ENCODE measurements at places on chromosomes 3 and 15. TPM values are rescaled to one million over a fixed set of nuclear protein-coding genes. Genes with fewer than 3 reads are reported as not detected.

ITIH1 gene
- total RNA-seq: not detected

CCK gene
- total RNA-seq: not detected

CMTM6 gene
- total RNA-seq: 69.5 TPM

TMEM108 gene
- total RNA-seq: 18.5 TPM

HGD gene
- total RNA-seq: 1.7 TPM

IL1RAP gene
- 26.8 TPM for total RNA-seq

P2RY12 gene
- total RNA-seq: 6.2 TPM

HHATL gene
- 1.0 TPM for total RNA-seq

ZKSCAN7 gene
- 3.9 TPM for total RNA-seq

SLC22A13 gene
- 0.32 TPM for total RNA-seq

SPSB4 gene
- 0.80 TPM for total RNA-seq

DNA sequence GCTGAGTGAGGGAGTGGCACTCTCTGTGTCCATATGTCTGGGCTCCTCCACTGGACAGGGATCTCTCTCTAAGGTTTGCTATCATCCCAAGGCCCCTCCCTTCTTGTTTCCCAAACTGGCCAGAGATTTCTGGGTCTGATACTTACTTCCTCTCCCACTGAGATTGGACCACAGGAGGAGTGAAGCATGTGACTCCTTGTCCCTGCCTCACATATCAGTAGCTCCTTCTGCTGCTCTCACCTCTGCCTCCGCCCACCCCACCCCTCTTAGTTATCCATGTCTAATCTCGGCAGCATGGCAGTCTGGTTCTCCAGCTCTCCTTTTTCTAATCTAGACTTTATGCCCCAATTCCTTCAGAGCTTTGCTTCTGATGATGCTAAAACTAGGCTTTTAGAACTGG lies 223.1 kb downstream of the RPLP1 start:
- DNase-seq: no peak

DNA sequence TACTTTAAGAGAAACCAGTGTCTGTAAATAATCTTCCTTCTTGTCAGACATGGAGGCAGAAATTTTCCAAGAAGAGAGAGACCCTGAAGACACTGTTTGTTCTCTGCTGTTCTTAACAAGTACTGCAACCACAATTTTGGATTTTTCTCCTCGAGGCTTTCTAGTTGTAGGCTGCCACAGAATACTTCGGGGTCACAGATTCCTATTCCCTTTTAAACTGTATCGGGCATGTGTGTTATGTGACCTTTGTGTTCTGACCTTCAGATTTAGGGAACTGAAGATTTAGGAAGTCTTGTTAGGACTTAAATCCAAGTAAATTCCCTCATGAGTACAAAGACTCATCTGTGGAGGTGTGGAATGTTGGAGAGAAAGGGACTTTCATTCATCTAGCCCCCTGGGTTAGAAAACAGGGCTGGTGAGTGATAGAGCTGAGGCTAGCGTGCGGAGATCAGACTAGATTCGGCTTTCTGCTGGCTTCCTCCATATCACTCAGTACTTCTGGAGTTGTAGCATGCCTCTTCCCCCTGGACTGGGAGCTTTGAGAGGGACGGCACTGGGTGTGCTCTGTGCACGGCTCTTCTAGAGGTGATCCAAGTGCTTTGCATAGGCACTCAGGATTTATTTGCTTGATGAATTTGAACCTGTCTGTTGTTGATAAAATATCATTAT lies 237.0 kb downstream of the LPP start:
- no peak for DNase-seq

- no peak for DNase-seq
Measured at GRCh38 chr3:39531066-39531465, 63.6 kb downstream of the MOBP start.

DNA sequence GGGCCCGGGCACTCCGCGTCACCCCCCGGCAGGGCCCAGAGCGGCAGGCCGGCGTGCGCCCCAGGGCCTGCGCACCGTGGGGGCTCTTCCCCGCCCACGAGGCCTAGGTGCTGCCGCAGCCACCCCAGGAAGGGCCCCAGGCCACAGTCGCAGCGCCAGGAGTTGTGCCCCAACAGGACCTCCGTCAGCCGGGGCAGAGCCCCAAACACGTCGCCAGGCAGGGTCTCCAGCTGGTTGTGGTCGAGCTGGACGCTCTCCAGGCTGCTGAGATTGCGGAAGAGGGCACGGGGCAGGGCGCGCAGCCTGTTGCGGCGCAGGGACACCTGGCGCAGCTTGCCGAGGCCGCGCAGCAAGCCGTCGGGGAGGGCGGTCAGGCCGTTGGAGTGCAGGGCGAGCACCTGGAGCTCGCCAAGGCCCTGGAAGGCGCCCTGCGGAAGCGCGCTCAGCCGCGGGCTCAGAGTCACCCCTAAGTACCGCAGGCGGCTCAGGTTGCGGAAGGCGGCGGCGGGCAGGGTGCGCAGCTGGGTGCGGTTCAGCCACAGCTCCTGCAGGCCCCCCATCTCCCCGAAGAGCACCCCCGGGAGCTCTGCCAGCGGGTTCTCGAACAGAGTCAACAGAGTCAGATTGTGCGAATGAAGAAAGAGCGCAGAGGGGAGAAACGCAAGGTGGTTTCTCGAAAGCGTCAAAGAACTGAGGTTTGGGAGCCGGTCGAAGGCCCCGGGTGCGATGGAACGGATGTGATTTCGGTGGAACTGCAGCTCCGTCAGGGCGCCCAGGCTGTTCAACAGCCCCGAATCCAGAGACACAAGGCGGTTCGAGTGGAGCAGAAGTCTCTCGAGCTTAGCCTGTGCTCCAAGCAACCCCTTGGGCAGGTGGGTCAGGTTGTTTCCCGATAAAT lies 2.0 kb downstream of the GP5 start:
- no peak for DNase-seq

- DNase-seq: no peak
Measured at GRCh38 chr3:161310649-161311423, 60.5 kb downstream of the SPTSSB start.

- DNase-seq: no peak
Measured at GRCh38 chr3:185328324-185329004, 34.5 kb upstream of the MAP3K13 start.

- DNase-seq: no peak
Measured at GRCh38 chr3:133792171-133792763, 13.3 kb upstream of the SRPRB start.

GRCh38 chr3:53845881-53846133 lies 412 bp downstream of the CHDH start:
- no peak for DNase-seq

- DNase-seq: no peak
Measured at GRCh38 chr3:63807961-63808565, 11.0 kb upstream of the C3orf49 start.

DNA sequence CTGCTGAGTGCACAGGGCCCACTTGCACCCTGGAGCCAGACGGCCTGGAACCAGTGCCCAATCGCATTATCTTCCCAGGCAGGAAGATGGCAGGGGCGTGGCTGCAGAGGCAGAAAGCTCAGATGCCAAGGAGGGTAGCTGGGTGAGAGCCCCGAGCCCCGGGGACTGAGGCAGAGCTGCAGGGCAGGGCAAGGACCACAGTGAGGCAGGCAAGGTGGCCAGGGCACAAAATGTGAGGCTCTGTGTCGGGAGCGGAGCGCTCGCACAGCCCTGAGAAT lies 1.6 kb upstream of the CCDC33 start:
- DNase-seq: no peak

DNA sequence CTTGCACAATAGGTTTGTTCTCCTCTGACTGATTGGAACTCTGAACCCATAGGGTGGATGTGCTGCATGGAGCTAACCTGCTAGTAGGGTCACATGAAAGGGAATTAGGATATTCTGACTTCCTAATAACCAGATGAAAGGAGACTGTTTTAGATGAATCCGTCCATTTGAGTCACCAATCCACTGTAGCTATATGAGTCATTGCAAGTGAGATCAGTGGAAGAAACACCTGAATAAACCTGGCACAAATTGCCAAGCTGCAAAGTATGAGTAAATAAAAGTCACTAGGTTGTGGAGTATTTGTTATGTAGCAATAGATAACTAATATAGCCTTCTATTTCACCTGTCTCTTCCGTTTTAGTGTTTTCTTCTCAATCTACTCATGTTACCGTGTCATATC lies 584.4 kb downstream of the PDCD6IP start:
- no peak for DNase-seq

- no peak for DNase-seq
Measured at GRCh38 chr3:108453565-108453964, 56.8 kb downstream of the MYH15 start.

DNA sequence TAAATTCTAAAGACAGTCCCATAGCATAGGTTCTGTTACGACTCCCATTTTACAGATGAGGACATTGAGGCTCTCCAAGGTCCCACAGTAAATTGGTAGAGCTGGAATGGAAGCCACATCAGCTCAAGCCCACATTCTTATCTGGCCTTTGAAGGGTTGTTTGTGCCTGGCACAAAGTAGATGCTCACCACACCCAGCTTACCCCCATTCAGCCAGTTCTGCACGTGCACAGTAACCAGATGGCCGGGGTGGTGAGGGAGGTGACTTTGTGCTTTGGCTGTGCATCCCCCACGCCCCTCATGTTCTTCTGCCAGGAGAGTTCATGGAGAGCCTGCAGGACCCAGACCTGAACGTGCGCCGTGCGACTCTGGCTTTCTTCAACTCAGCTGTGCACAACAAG lies 16.2 kb downstream of the RPL32 start:
- no peak for DNase-seq

GRCh38 chr3:48402907-48403306 lies 27.0 kb downstream of the PLXNB1 start:
- DNase-seq: no peak

GRCh38 chr15:39180483-39180933 lies 400.4 kb upstream of the THBS1 start:
- DNase-seq: no peak

DNA sequence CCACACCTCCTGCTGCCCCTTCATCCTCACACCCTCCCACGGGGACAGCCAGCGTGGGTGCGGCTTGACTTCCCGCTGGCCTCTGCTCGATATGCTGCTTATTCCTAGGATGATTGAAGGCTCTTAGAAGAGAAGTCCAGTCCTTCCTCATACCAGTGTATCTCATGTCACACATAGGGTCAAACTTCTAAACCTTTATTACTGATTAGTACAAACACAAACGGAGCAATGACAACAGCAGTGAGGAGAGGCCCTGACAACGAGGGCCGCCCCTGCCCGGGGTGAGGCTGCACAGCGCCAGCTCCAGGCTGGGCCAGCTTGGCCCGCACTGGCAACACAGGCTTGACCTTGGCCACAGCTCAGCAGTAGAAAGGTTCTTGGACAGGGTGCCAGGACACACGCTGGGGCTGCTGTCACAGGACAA lies 3.7 kb downstream of the CIB1 start:
- DNase-seq: no peak

DNA sequence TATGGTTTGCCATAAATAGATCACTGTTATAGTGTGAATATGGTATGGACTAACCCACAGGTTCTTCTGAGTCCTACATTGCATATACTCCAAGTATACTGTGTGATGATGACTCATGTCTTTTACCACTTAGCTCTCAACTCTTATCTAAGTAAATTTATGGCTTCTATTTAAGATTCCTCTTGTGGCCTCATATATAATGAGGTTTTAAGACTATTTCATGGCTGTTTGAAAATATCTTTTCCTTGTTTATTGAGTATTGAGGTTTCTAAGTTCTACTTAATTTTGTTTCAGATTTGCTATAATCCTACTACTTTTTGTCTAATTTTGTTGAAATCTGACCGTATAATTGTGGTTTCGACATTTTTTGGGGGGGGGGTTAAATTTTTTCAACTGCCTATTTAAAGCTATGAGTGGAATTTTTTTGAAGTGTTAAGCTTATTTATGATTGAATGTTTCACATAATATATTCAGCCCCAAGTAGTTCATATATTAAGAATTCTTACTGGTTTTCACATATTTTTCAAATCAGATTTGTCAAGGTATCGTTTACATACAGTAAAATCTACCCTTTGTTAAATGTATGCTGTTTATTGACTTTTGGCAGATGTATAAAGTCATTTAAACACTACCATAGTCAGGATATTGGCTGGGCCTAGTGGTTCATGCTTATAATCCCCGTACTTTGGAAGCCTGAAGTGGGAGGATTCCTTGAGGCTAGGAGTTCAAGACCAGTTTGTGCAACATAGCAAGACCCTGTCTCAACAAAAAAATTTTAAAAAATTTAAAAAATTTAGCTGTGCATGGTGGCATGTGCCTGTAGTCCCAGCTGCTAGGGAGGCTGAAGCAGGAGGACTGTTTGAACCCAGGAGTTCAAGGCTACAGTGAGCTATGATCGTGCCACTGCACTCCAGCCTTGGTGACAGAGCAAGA lies 11.7 kb downstream of the SLC25A36 start:
- no peak for DNase-seq

DNA sequence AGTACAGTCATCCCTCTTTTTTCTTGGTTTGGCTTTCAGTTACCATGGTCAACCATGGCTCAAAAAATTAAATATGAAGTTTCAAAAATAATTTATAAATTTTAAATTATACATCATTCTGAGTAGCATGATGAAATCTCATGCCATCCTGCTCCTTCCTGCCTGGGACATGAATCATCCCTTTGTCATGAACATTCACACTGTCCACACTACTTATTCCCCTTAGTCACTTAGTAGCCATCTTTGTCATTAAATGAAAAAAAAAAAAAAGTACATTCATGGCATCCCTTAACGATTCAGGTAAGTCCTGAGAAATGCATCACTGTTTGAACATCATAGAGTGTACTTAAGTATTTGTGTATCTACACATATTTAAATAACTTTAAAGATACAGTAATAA lies 1046.3 kb downstream of the ROBO2 start:
- DNase-seq: no peak

GRCh38 chr3:156187146-156187769 lies 66.9 kb downstream of the KCNAB1 start:
- no peak for DNase-seq

- no peak for DNase-seq
Measured at GRCh38 chr15:100264994-100265640, 76.7 kb downstream of the ADAMTS17 start.

DNA sequence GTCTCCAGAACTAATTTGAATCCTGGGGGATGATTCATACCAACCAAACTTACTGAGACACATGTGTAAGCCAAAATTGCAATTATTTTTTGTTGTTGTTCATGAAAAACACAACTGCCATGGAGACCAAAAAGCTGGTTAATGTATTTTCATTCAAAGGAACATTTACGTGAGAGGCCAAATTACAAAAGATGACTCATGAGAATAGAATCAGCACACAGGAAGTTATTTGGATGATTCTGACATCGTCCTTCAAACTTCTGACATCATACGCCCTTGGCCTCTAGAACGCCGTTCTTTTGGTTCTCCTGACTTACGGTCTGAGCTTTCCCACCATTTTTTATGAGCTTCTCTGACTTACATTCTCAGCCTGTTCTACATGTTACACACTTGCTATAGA lies 3.0 kb upstream of the ZNF280D start:
- DNase-seq: no peak
